ENCODE measurements at places on chromosomes 6 and 20. TPM values are rescaled to one million over a fixed set of nuclear protein-coding genes. Genes with fewer than 3 reads are reported as not detected.
A peak's percentile ranks its signal among the peaks of the same experiment; 100 is the strongest.

The RAB23 gene
- 25.5 TPM for total RNA-seq

The SNRPB2 gene
- total RNA-seq: 68.5 TPM

The LINC00237 gene
- not detected for total RNA-seq

The CAGE1 gene
- total RNA-seq: not detected

The MRAP2 gene
- 2.5 TPM for total RNA-seq

The MYMX gene
- 1.8 TPM for total RNA-seq

The RSPH3 gene
- total RNA-seq: 8.1 TPM

The MDFI gene
- total RNA-seq: 0.54 TPM

The MOG gene
- not detected for total RNA-seq

The SERPINB6 gene
- 131 TPM for total RNA-seq

The RIMS4 gene
- 4.0 TPM for total RNA-seq

The TPBG gene
- total RNA-seq: 84.1 TPM

The FNDC11 gene
- 1.3 TPM for total RNA-seq

The SNAP91 gene
- 0.95 TPM for total RNA-seq

The TMEM74B gene
- total RNA-seq: 1.1 TPM

The ESR1 gene
- total RNA-seq: 0.03 TPM

GRCh38 chr6:100806296-100806695, 74.8 kb downstream of the ASCC3 start:
- no peaks in the 10 kb centered on the region for H3K36me3 ChIP-seq
- no peaks in the 10 kb centered on the region for H3K27me3 ChIP-seq
- H3K27ac ChIP-seq: no peak overlapping the region
- H3K4me3 ChIP-seq: no peak overlapping the region
- DNase-seq: no peak

GRCh38 chr6:82906489-82906888, 159.2 kb downstream of the UBE3D start:
- no peaks in the 10 kb centered on the region for H3K27me3 ChIP-seq
- H3K27ac ChIP-seq: no peak overlapping the region
- no peaks in the 10 kb centered on the region for H3K4me1 ChIP-seq
- no peaks in the 10 kb centered on the region for H3K36me3 ChIP-seq

GRCh38 chr6:101883505-101883904, 490.0 kb downstream of the GRIK2 start:
- H3K36me3 ChIP-seq: no peaks in the 10 kb centered on the region
- no peak overlapping the region for H3K27ac ChIP-seq
- no peak overlapping the region for H3K4me3 ChIP-seq
- no peaks in the 10 kb centered on the region for H3K4me1 ChIP-seq
- no peak for DNase-seq

DNA sequence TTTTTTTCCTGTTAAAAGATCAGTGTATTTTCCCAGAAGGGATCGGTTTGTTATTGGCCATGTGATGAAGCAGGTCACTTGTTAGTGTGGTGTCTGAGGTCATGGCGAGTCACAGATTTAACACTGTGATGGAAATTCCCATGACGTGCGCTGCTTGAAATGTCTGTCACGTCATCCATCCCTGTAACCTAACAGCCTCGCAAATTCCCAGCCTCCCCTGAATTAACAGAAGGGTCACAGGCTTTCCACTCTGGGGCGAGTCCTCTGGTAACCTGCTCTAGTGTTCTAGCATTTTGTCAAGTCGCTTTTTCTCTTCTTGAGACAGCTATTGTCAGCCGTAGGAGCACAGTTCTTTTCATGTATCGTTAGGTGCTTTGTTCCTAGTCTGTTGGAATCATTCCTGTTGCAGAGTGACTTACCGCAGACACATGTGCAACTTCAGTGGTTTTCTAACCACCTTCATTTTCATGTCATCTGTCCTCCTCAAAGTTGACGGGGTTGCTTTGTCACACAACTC, 137.2 kb downstream of the MAP3K4 start:
- H3K4me1 ChIP-seq: no peaks in the 10 kb centered on the region
- no peak overlapping the region for H3K4me3 ChIP-seq
- no peaks in the 10 kb centered on the region for H3K36me3 ChIP-seq
- DNase-seq: peak; percentile 61

GRCh38 chr6:13303668-13304017, 24.7 kb downstream of the TBC1D7 start:
- H3K27me3 ChIP-seq: no peaks in the 10 kb centered on the region
- peaks cover 12% of the 10 kb centered on the region for H3K36me3 ChIP-seq
- H3K4me3 ChIP-seq: no peak overlapping the region
- no peak for DNase-seq
- no peak overlapping the region for H3K27ac ChIP-seq

DNA sequence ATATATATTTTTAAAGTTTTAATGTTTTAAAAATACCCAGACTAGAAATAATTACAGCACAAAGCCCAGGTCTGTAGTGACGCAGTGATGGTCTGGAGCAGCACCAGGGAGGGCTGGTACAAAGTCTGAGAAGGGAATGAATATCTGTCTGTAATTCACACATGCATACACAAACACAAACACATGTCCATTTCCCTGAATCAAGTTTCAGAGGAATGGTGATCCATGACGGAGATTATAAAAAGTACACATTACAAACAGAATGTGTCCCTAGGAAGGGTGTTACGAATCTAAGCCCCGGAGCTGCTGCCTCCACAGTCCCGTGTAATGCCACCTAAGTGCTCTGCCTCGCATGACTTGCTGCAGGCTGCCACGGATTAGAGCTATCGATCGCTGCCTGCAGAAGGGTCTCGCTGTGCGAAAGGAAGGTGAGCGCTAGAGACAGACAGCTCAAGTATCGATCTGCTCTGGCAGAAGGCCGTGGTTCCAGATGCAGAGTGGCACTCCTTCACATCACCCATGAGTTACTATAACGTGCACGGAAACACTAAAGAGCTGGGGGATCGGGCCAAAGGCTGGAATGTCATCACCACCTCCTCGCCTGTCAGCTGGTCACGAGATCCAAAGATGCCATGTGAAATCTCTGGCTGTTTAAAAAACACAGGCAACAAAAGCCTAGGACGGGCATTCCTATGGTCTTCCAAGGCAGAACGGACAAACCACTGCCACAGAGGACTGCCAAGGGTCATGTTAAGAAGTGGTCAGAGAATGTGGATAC, 87.1 kb downstream of the INSM1 start:
- H3K27me3 ChIP-seq: no peaks in the 10 kb centered on the region
- no peaks in the 10 kb centered on the region for H3K36me3 ChIP-seq
- H3K4me1 ChIP-seq: no peaks in the 10 kb centered on the region
- H3K4me3 ChIP-seq: no peak overlapping the region
- H3K27ac ChIP-seq: no peak overlapping the region

- H3K36me3 ChIP-seq: no peaks in the 10 kb centered on the region
- no peak for DNase-seq
- H3K27me3 ChIP-seq: 0 out of 2 replicates have a peak, but pooled peaks cover 3% of the 10 kb centered on the region
- no peaks in the 10 kb centered on the region for H3K4me1 ChIP-seq
These were observed 17.8 kb downstream of the DACT2 start for GRCh38 chr6:168301648-168302398.

GRCh38 chr6:32713241-32713640, 27.9 kb upstream of the HLA-DQA2 start:
- peaks cover 10% of the 10 kb centered on the region for H3K27me3 ChIP-seq
- H3K27ac ChIP-seq: no peak overlapping the region
- H3K4me3 ChIP-seq: no peak overlapping the region
- no peaks in the 10 kb centered on the region for H3K36me3 ChIP-seq
- DNase-seq: no peak

- no peak overlapping the region for H3K4me3 ChIP-seq
- H3K27me3 ChIP-seq: no peaks in the 10 kb centered on the region
- peaks cover 4% of the 10 kb centered on the region for H3K4me1 ChIP-seq
- no peak for DNase-seq
These were observed 22.1 kb downstream of the DEK start for GRCh38 chr6:18242062-18242851.

- H3K27ac ChIP-seq: no peak overlapping the region
- H3K4me3 ChIP-seq: no peak overlapping the region
- H3K36me3 ChIP-seq: no peaks in the 10 kb centered on the region
- DNase-seq: no peak
- no peaks in the 10 kb centered on the region for H3K27me3 ChIP-seq
- peaks cover 16% of the 10 kb centered on the region for H3K4me1 ChIP-seq
These were observed 44.3 kb upstream of the PTGIS start for GRCh38 chr20:49612127-49612738.

DNA sequence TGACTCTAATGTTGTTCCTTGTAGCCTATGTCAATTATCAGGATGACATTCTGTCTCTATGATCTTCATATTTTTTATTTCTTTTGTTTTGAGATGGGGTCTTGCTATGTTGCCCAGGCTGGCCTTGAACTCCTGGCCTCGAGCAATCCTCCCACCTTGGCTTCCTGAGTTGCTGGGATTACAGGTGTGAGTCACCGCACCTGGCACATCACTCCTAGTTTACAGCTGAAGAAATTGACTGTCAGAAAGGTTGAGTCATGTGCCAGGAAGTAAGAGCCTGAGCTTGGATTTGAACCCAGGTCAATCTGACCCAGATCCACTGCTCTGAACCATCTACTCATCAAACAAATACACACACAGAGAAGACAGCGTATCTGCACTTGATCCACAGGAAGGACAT, 14.4 kb downstream of the PPP1R3G start:
- no peaks in the 10 kb centered on the region for H3K27me3 ChIP-seq
- DNase-seq: no peak
- H3K36me3 ChIP-seq: no peaks in the 10 kb centered on the region
- no peak overlapping the region for H3K4me3 ChIP-seq
- no peak overlapping the region for H3K27ac ChIP-seq

DNA sequence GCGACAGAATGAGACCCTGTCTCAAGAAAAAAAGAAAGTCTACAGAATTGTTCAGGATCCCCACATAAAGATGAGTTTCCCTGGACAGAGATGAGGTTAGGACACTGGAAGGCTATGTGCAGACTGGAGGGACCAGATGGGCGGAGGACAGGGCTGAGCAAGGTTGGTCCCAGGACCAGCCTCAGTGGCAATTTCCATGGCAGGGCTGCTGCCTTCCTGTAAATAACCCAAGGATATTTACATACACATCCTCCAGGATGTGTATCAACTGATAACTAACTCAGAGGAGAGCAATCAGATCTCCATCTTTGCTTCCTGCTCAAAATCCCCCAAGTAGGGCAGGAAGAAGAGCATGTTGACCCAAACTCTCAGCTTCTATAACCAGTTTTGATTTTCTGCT, 58.8 kb downstream of the RSPH3 start:
- no peak overlapping the region for H3K27ac ChIP-seq
- no peaks in the 10 kb centered on the region for H3K27me3 ChIP-seq
- H3K36me3 ChIP-seq: no peaks in the 10 kb centered on the region

GRCh38 chr20:45353746-45354145, 5.5 kb upstream of the SDC4 start:
- H3K4me3 ChIP-seq: no peak overlapping the region
- H3K27me3 ChIP-seq: no peaks in the 10 kb centered on the region
- H3K27ac ChIP-seq: no peak overlapping the region
- H3K36me3 ChIP-seq: no peaks in the 10 kb centered on the region
- H3K4me1 ChIP-seq: peaks cover 5% of the 10 kb centered on the region

DNA sequence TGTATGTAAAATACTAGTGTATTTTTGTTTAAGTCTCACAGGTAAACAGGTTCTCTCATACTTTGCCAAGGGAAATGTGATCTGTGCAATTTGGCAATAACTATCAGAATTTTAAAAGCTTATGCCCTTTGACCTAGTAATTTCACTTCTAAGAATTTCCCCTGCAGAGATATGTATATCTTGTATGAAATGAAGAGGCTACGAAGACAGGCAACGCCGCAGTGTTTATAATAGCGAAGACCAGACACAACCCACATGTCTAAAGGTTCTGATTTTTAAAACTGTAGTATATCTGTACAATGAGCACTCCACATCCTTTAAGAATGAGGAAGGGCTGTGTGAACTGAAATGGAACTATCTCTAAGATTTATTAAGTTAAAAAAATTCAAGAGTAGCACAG, 7.5 kb downstream of the TRAF3IP2 start:
- H3K27ac ChIP-seq: peak overlapping the region; percentile 15
- no peak for DNase-seq
- peaks cover 65% of the 10 kb centered on the region for H3K4me1 ChIP-seq
- H3K36me3 ChIP-seq: no peaks in the 10 kb centered on the region

- DNase-seq: no peak
- H3K36me3 ChIP-seq: no peaks in the 10 kb centered on the region
- no peak overlapping the region for H3K27ac ChIP-seq
- no peaks in the 10 kb centered on the region for H3K4me1 ChIP-seq
- peaks cover 10% of the 10 kb centered on the region for H3K27me3 ChIP-seq
- no peak overlapping the region for H3K4me3 ChIP-seq
These were observed 42.6 kb upstream of the IFNGR1 start for GRCh38 chr6:137261761-137262160.

- no peak for DNase-seq
- no peaks in the 10 kb centered on the region for H3K4me1 ChIP-seq
- no peaks in the 10 kb centered on the region for H3K36me3 ChIP-seq
These were observed 194.6 kb downstream of the LRFN2 start for GRCh38 chr6:40392589-40392988.

DNA sequence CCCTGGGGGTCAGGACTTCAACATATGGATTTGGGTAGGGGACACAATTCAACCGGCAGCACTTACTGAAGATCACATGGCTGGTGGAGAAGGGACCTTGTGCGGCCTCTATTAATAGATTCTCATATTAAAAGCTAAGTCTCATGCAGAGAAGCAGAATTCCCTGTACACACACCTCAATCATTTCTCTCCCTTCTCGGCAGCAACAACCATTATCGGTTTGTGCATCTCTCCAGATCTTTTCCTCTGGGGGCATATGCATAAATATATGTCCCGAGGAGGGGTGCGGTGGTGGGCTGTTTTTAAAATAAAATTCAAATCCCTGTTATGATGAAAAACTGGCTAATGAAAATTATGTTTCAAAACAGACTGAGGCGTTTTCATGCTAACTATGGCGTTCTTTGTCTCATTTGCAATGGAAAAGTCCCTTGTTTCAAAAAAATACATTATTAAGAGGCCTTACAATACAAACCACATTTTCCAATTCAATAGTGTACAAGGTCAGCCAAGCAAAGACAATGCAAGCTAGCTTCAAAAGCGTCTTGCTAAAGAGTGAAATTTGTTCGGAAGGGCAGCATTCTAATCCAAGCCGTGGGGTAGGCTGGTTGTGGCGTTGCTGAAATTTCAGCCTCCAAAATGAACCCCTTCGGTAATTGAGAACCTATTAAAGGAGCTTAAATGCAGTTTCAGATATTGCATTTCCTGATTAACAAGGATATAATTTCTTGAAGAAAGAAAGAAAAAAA, 17.3 kb downstream of the APCDD1L start:
- H3K27me3 ChIP-seq: no peaks in the 10 kb centered on the region
- H3K36me3 ChIP-seq: no peaks in the 10 kb centered on the region
- no peak overlapping the region for H3K4me3 ChIP-seq
- DNase-seq: no peak
- H3K27ac ChIP-seq: no peak overlapping the region

- H3K36me3 ChIP-seq: no peaks in the 10 kb centered on the region
- no peak overlapping the region for H3K4me3 ChIP-seq
- H3K27me3 ChIP-seq: no peaks in the 10 kb centered on the region
- no peak for DNase-seq
- no peak overlapping the region for H3K27ac ChIP-seq
- no peaks in the 10 kb centered on the region for H3K4me1 ChIP-seq
These were observed 14.8 kb upstream of the VNN1 start for GRCh38 chr6:132728616-132729015.

DNA sequence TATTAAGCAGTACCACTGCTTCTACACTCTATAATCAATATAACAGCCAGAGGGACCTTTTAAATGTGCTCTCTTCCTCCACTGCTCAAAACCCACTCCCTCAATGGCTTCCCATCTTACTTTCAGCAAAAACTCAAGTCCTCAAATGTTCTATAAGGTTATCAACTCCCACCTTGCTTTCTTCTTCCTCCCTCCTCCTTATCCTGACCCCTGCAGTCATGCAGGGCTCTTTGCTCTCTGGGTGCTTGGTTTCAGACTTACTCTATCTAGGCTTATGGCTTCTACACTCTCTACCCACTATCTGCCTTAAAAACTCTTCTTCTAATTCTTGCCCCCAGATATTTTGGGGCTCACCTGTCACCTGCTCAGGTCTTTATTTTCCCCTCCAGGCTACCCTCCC, 5.3 kb downstream of the ARHGAP18 start:
- DNase-seq: no peak
- H3K27ac ChIP-seq: no peak overlapping the region
- H3K4me1 ChIP-seq: no peaks in the 10 kb centered on the region
- H3K36me3 ChIP-seq: no peaks in the 10 kb centered on the region
